ENCODE measurements at places on chromosomes 16 and 17.

DNA sequence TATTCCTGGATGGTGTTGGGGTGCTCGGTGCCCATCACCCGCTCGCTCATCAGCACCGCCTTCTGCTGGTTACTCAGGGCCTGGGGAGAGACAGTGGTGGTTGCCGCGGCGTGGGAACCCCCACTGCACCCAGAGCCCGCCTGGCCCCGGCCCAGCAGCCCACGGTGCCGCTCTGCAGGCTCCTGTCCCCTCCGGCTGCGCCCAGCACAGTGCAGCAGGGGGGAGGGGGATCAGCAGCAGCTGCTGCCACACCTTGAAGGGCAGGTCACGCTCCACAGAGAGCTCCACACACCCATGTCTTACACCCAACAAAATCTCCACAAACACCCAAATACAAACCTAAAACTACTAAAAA, 18.8 kb downstream of the CLUH start:
- no peak for DNase-seq

- DNase-seq = peak; percentile 75
These were observed 47.6 kb downstream of the IL21R start for GRCh38 chr16:27449434-27450195.

GRCh38 chr16:11692171-11692570, 23.9 kb downstream of the SNN start:
- no peak for DNase-seq

GRCh38 chr17:67049025-67049739, 4.8 kb downstream of the CACNG1 start:
- no peak for DNase-seq

GRCh38 chr17:10050597-10051101, 145.6 kb upstream of the RCVRN start:
- DNase-seq = no peak

- DNase-seq = no peak
These were observed 5.6 kb upstream of the CIITA start for GRCh38 chr16:10871157-10871991.

DNA sequence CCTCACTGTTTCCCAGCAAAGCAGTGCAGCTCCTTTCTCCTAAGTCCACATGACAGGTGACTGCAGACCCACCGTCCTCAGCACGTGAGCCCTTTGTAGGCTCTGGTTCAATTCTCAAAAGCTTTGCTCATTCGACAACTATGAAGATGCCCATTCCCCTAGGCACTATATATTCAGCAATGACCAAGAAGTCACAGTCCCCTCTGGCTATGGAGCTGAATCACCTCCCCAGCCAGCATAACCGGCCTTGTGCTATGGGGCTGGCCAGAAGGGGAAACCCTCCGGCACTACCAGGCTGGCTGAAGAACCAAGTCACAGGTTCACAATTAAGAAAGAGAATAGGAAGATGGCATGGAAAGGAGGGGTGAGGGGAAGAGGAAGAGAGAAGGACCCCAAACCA, 139.7 kb downstream of the WSCD1 start:
- no peak for DNase-seq

DNA sequence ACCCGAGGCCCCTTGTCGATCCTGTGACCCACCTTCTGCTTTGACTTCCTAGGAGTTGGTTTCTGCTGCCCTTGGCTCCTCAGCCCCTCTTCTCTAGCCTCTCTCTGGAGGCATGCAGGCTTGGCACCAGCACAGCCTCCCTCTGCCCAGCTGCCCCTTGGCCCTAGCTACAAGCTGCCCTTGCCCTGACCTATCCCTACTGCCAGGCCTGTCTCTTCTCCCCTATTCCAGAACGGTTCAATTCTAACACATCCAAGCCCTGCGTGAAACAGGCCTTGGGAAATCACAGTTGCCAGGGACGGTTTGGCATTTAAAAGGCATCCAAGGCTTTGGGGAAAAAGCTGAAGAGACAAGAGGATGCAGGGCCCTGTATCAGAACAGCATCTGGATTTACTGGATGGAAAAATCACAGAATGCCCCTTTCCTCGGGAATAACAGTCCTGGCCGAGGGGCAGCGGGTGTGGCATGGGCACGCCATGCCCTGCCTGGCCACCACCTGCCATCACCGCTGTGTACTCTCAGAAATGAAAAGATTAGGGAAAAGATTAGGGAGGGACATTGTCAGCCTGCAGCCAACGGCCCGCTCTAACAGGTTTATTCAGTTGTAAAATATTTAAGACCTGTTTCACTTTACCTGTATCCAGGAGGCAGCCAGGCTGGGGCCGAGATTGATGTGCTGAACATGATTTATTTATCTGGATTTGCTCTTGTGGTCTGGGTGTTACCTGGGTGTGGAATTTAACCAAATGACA, 15.8 kb downstream of the RAI1 start:
- DNase-seq = no peak

- DNase-seq = no peak
These were observed 20.1 kb downstream of the LPCAT2 start for GRCh38 chr16:55529018-55529417.

DNA sequence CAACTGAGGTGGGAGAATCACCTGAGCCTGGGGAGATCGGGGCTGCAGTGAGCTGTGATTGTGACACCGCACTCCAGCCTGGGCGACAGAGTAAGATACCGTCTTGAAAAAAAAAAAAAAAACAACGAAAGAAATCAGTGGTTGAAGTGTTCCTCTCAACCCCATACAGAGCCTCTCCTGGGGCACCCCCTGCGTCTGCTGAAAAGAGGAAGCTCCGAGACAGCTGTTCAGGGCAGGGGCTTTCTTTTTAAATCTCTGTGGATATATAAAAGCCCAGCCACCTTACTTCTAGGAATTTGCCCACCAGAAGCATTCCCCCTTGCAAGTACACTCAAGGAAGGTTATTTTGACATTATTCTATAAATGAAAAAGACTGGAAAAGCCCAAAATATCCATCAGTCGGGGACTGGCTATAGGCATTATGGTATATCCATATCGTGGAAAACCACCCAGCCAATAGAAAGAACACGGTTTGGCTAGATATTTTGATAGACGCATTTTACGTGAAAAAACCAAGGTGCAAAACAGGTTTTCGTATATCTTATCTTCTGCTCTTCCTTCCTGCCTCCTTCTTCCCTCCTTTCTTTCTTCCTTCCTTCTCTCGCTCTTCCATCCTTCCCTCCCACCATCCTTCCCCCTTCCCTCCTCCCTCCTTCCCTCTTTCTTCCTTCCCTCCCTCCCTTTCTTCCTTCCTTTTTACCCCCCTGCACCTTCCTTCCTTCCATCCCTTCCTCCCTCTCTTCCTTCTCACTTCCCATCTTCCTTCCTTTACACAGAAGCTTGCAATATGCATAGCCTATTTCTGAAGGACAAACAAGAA, 9.2 kb upstream of the CCL22 start:
- DNase-seq = no peak

GRCh38 chr16:65621640-65622039, 499.8 kb upstream of the CDH11 start:
- DNase-seq = no peak

GRCh38 chr17:70804161-70804560, 634.8 kb downstream of the KCNJ2 start:
- DNase-seq = no peak

- no peak for DNase-seq
These were observed 4.6 kb downstream of the PLCD3 start for GRCh38 chr17:45127548-45128300.
